Hepatocyte (in vitro differentiated cells): ENCODE measurements at places on chromosomes 6 and 20. TPM values are rescaled to one million over a fixed set of nuclear protein-coding genes. Genes with fewer than 3 reads are reported as not detected.

CRISP2 gene
- polyA plus RNA-seq: 0.21 TPM in 1 of 2 replicates, not detected in the other

PTGIS gene
- 25.4 and 27.4 TPM in 2 replicates for polyA plus RNA-seq

DNA sequence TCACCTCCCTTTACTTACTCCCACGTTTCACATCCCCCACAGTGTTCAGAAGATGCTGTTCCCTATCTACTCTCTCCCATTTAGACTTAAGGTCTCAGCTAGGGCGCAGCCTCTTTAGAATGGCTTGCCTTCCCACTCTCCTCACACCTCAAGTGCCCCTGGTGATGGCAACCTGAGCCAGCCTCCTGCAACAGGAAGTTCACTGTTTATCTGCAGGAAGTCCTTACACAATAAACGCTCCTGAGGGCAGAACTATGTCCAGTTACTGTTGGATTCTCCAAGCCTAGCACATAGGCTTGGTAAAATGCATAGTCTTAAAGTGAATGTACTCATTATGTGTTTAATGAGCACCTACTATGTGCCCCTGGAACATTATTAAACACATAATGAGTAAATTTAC lies 21.9 kb upstream of the RAB22A start:
- DNase-seq: no peak
- H3K4me1 ChIP-seq: no peaks in the 10 kb centered on the region
- H3K4me3 ChIP-seq: no peak overlapping the region
- no peaks in the 10 kb centered on the region for H3K27me3 ChIP-seq
- H3K36me3 ChIP-seq: no peaks in the 10 kb centered on the region

- DNase-seq: no peak
- H3K27me3 ChIP-seq: no peaks in the 10 kb centered on the region
- no peaks in the 10 kb centered on the region for H3K36me3 ChIP-seq
- no peak overlapping the region for H3K27ac ChIP-seq
- H3K4me3 ChIP-seq: no peak overlapping the region
- no peaks in the 10 kb centered on the region for H3K4me1 ChIP-seq
These were observed 1021.6 kb upstream of the FLRT3 start for GRCh38 chr20:15359056-15359455.

SLC12A5 gene
- 3.1 and 4.3 TPM in 2 replicates for polyA plus RNA-seq

- peak overlapping the region; percentile 9 for H3K27ac ChIP-seq
- peak; percentile 74 for DNase-seq
- H3K4me3 ChIP-seq: no peak overlapping the region
- no peaks in the 10 kb centered on the region for H3K27me3 ChIP-seq
These were observed 12.2 kb downstream of the BACH2 start for GRCh38 chr6:90284236-90285041.

CALHM6 gene
- 0.43 and 0.50 TPM in 2 replicates for polyA plus RNA-seq

DNA sequence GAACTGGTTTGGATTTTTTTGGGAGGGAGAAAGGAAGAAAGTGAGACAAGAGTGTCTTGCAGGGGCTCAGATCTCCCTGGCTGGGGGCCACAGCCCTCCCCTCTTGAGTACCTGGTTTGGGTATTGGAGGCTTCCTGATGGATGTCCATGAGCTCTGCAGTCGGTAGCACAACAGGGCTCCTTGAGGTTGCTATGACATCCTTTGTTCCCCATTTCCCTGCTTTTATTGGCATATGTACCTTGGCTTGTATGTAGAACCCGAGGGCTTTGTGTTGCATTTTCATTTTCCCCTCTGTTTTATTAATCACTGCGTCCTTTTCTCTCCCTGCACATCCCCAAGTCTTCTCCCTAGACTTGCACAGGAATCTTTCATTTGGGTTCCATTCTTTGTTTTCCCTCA lies 355.5 kb upstream of the TSHZ2 start:
- H3K27me3 ChIP-seq: no peaks in the 10 kb centered on the region
- no peak overlapping the region for H3K27ac ChIP-seq

SAMD3 gene
- polyA plus RNA-seq: 0.13 and 0.81 TPM in 2 replicates

DNA sequence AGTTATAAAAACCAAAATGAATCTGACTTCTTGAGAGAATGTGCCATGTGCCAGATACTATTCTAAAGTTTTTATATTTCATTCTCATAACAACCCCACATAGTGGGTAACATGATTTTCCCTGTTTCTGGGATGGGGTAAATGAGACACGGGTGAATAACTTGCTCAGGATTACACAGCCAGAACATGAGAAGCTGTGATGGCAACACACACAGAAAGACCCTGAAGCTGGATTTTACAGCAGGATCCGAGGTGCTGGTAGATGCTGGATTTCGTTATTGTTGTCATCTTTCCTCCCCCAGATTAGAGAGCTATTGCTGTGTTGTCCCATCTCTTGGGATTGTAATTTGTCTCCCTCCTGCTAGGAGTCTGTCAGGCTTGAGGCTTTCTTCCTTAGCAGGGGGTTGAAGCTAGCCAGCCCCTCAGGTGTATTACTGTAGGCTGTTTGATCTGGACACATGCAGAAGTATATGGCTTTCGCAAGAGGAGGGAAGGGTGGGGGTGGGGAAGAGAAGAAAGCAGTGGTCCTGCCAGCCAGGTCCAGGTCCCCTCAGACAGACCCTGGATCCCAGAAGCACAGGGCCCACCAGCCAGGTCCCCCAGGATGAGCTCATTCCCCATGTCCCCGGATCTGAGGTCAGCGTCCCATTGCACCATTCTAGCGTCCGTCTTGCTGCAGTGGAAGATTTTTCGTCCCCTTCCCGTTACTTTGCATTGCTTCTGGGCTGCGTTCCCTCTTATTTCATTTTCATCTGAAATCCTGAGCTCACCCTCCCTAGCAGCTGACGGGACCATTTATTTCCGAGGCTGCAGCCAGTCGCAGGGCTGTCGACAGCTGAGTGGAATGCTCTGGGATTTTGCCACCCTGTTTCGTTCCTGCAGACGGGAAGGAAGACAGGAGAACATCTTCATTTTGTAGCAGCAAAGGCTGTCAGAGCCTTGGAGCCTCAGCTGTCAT lies 7.3 kb upstream of the KCNG1 start:
- no peaks in the 10 kb centered on the region for H3K36me3 ChIP-seq
- H3K4me3 ChIP-seq: no peak overlapping the region
- H3K4me1 ChIP-seq: peaks cover 5% of the 10 kb centered on the region
- H3K27me3 ChIP-seq: peaks cover 55% of the 10 kb centered on the region

DNA sequence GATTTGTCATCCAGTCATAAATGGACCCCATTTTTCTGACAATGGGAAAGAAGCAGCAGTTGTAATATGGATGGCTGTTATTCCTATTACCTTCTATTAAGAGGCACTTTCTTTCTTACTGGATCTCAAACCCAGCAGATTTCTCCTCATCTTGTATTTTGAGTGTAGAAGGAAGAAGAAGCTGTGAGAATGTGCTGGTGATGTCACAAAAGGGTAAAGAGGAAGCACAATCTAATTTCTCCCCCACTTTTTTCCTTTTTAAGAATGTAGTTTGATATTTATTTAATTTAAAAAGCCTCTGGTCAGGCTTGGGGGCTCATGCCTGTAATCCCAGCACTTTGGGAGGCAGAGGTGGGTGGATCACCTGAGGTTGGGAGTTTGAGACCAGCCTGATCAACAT lies 100.0 kb upstream of the JARID2 start:
- no peak for DNase-seq
- no peaks in the 10 kb centered on the region for H3K27me3 ChIP-seq

MOXD1 gene
- polyA plus RNA-seq: 9.0 and 11.7 TPM in 2 replicates

- H3K27ac ChIP-seq: no peak overlapping the region
- no peak overlapping the region for H3K4me3 ChIP-seq
- H3K4me1 ChIP-seq: no peaks in the 10 kb centered on the region
- H3K27me3 ChIP-seq: no peaks in the 10 kb centered on the region
These were observed 221.0 kb downstream of the FRK start for GRCh38 chr6:115839583-115840181.

DNA sequence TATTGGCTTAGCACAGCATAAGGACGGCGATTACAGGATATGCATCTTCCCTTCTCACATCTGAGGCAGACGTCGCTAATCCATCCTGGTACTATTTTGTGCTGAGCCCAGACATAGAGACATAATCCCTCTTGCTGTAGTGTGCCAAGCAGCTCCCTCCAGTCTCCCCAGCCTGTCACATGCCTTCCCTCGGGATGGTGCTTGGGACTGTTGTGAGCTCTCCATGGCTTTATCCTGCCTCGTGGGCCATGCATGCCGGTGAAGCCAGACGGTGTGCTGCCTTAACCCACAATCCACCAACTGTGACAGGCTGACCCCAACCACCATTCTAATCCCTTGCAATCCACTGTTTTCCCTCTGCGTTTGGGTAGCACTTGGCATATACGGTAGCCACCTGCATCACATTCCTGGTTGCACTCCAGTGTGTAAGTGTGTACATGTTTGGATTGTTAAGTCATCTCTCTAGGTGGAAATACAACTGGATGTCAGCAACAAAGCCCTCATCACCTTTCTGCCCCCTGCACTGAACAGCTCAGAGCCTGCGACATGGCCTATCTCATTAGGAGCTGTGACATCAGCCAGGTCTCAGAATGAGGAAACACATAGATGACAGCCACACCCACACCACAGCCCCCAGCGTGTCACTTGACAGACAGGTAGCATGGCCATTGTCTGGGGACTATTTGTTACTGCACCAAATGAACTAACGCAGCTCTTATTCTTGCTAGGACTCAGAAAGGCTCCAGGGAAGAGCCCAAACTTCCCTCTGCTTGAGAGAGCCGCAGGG lies 374.8 kb upstream of the CDH4 start:
- no peak overlapping the region for H3K27ac ChIP-seq
- H3K36me3 ChIP-seq: no peaks in the 10 kb centered on the region
- H3K4me3 ChIP-seq: no peak overlapping the region
- no peak for DNase-seq
- no peaks in the 10 kb centered on the region for H3K4me1 ChIP-seq

DNA sequence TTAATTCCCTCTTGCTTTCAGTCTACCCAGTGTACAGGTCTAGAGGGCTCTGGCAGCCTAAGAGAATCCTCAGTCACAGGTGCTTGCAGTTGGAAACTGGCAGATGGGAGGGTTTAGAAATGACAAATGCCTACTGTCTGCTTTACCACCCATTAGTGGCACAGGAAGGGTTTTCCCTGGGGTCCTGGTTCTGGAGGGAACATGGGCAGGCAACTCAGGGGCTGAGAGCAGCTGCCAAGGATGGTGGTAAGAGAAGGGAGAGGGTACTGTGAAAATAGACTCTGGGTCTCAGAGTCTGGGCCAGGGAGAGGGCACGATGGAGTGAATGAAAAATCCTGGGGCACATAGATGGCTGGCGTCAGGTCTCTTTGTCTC lies 103.5 kb downstream of the TCP11 start:
- H3K4me1 ChIP-seq: peaks cover 7% of the 10 kb centered on the region
- H3K4me3 ChIP-seq: no peak overlapping the region
- no peak for DNase-seq
- H3K36me3 ChIP-seq: no peaks in the 10 kb centered on the region
- no peak overlapping the region for H3K27ac ChIP-seq

- no peak overlapping the region for H3K4me3 ChIP-seq
- DNase-seq: no peak
- H3K27ac ChIP-seq: no peak overlapping the region
- no peaks in the 10 kb centered on the region for H3K36me3 ChIP-seq
These were observed 43.3 kb downstream of the DUSP22 start for GRCh38 chr6:335572-335971.

GRCh38 chr6:51814418-51814817 lies 273.0 kb downstream of the PKHD1 start:
- H3K27me3 ChIP-seq: no peaks in the 10 kb centered on the region
- no peaks in the 10 kb centered on the region for H3K36me3 ChIP-seq
- DNase-seq: peak; percentile 5
- no peaks in the 10 kb centered on the region for H3K4me1 ChIP-seq
- H3K4me3 ChIP-seq: no peak overlapping the region

GRCh38 chr20:50434653-50435396 lies 75.4 kb upstream of the PTPN1 start:
- DNase-seq: no peak
- H3K36me3 ChIP-seq: no peaks in the 10 kb centered on the region
- H3K27ac ChIP-seq: peak overlapping the region; percentile 27
- no peak overlapping the region for H3K4me3 ChIP-seq

DNA sequence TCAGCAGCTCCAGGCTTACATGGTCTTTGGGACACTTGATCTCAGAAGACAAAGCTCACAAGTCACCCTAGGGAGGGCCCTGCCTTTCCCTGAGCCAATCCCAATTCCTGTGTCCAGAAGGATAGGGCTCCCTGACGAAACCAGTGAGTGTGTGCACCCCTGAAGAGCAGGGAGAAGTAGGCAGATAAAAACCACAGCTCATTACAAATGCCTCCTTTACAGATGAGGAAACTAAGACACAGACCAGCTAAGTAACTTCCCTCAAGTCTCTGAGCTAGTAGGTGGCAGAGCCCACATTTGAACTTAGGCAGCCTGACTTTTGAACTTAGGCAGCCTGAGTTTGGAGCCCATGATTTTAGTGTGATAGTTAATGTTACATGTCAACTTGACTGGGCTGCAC lies 6.7 kb upstream of the ZFAND3 start:
- no peaks in the 10 kb centered on the region for H3K36me3 ChIP-seq
- DNase-seq: no peak
- H3K27me3 ChIP-seq: no peaks in the 10 kb centered on the region
- no peak overlapping the region for H3K4me3 ChIP-seq
- peaks cover 3% of the 10 kb centered on the region for H3K4me1 ChIP-seq

GNRH2 gene
- polyA plus RNA-seq: 93.8 and 131 TPM in 2 replicates

DNA sequence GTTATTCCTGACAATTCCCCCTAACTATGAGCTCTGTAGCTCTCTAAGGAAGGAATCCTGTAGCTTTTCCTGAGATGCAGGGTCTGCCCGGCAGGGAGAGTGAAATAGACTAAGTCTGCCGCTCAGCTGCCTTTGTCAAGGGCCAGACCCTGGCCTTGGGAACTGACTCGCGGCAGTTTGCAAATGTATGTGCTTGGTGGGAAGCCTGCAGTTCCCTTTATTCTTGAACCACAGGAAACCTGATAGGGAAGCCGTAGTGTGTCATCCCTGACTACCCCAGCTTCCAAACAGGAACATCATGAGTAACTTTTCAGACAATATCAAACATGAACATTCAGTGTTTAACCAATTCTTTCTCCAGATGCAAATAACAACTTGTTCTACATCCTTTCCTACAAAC lies 78.7 kb upstream of the IFNGR1 start:
- no peak for DNase-seq
- no peaks in the 10 kb centered on the region for H3K4me1 ChIP-seq
- no peaks in the 10 kb centered on the region for H3K36me3 ChIP-seq
- no peak overlapping the region for H3K27ac ChIP-seq
- H3K27me3 ChIP-seq: no peaks in the 10 kb centered on the region

DNA sequence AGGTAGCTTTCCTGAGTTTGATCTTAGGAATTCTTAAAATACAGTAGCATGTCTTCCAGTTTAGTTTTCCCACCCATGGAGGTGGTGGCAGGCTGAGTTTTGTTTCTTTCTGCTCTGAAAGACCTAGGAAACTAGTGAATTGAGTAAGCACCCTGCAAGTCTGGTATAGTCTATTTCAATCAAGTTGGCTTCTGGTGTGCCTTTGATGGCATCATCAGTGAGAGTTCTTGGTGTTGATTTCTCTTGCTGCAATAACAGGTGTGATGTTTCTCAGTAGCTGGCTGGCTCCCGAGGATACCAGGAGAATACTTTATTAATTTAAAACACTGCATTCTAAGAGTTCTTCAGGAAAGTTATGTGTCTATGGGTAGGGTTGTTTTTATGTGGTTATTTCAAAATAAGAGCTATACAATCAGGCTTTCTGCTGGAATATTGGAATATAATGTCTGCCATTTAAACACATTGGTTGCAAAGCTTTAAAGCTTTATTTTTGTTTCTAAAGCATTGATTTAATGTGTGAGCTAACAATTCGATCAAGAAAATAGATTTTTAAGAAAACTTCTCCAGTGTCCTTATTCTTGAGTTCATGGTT lies 19.0 kb downstream of the VAPB start:
- H3K27ac ChIP-seq: no peak overlapping the region
- H3K27me3 ChIP-seq: no peaks in the 10 kb centered on the region
- DNase-seq: no peak
- peaks cover 7% of the 10 kb centered on the region for H3K4me1 ChIP-seq
